ENCODE measurements at places on chromosomes 1 and 21. TPM values are rescaled to one million over a fixed set of nuclear protein-coding genes. Genes with fewer than 3 reads are reported as not detected.

GRCh38 chr1:46445773-46446256 is 43.8 kb upstream of the DMBX1 start:
- no peak for DNase-seq

DNA sequence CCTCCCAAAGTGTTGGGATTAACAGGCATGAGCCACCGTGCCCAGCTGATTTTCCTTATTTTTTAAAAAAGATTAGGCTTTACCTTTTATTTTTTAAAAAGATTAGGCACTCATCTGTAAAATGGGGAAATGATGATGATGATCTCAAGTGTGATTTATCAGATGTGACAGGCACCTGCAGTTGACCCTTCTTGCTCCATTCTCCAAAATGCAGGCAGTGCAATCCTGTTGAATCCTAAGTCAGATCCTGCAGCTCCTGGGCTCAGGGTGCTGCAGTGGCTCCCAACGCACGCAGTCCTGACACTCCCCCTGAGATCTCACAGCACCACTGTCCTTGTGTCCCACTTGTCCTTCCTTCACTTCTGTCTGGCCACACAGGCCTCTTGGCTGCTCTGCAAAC is 257.3 kb upstream of the KAZN start:
- DNase-seq = no peak

- no peak for DNase-seq
Measured at GRCh38 chr21:28539623-28539988, 453.1 kb downstream of the LTN1 start.

- no peak for DNase-seq
Measured at GRCh38 chr1:168092566-168093355, 44.0 kb downstream of the GPR161 start.

GRCh38 chr1:32681999-32682398 is 20.6 kb downstream of the SYNC start:
- DNase-seq = no peak

GRCh38 chr21:42722153-42722552 is 68.7 kb downstream of the PDE9A start:
- no peak for DNase-seq

DNA sequence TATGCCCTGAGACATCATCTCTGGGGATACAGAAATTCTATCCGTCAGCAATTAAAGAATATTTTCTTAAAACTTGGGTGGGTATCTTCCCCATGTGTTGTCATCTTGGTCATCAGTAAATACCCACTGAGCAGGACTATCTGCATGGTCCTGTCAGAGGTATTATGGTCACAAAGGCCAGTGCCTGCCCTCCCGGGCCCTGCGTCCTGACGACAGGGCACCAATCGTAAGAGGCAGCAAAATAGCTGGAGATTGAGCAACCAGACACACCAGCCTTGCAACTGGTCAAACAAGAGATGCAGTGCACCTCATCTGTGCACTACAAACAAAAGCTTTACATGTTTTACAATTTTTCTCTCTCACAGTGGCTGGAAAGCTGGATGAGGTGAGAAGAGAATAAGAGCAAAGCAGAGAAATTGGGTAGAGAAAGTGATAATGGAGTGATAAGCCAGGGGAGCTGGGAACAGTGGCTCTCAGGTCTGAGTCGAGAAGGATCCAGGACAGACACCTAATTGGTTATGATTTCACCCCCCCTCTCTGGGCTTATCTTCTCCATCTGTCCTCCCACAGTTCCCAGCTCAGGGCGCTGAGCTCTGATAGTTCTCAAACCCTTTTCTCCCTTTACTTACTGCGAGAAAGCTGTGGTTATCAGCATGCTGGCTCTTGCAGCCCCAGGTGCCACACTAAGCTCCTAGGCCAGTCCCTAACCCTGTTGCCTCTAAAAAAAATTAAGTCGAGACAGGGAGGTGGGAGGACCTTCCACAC is 8.8 kb upstream of the SRP9 start:
- DNase-seq = no peak

GRCh38 chr1:36542962-36543515 is 60.3 kb upstream of the CSF3R start:
- no peak for DNase-seq

DNA sequence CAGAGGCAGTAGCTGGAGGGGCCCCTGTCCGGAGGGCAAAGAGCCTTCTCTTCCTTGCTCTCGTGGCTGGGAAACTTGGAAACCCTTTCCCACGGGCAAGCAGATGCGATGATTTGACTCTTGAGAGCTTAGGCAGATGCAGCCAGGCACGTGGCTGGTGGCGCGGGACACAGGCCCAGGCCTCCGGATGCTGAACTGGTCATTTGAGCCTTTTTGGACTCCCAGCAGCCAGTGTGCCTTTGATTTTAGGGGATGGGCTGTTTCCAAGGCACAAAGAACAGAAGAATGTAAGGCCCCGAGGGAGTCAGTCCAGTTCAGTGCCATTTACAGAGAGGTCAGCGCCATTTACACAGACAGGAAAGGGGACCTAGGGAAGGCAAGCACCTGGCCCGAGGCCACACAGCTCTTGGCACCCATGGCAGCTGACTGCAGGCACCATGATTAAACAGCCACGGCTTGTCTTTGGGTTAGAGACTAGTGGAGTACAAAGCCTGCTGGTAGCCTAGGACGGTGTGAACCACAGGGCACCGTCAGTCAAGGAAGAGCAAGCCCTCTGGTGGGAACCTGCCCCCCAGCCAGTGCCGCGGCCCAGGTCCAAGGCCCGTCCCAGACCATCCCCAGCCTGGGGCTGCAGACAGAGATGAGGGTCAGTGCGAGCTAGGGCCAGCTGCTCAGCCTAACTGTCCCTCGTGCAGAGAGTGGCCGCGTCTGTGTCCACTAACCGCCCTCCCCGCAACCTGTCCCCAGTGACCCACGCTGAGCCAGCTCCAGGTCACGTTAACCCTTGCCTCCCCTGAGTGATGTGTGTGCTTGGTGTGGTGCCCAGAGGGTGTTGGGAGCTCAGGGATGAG is 20.4 kb upstream of the CCDC27 start:
- DNase-seq = no peak

- no peak for DNase-seq
Measured at GRCh38 chr1:22552021-22552420, 11.3 kb upstream of the EPHA8 start.

Gene ATF3
- 160 TPM for total RNA-seq

Gene CELA3A
- 6.6 TPM for total RNA-seq
